ENCODE measurements at places on chromosomes 5 and 9. TPM values are rescaled to one million over a fixed set of nuclear protein-coding genes. Genes with fewer than 3 reads are reported as not detected.

ADAMTSL1 gene
- total RNA-seq = 7.5 TPM

- no peaks in the 10 kb centered on the region for H3K4me1 ChIP-seq
- no peak overlapping the region for H3K4me3 ChIP-seq
- H3K27ac ChIP-seq = no peak overlapping the region
These were observed 22.0 kb upstream of the SLC46A2 start for GRCh38 chr9:112912636-112913035.

GRCh38 chr5:56735849-56736641 lies 79.3 kb upstream of the MAP3K1 start:
- H3K4me1 ChIP-seq = no peaks in the 10 kb centered on the region
- no peaks in the 10 kb centered on the region for H3K36me3 ChIP-seq
- peak overlapping the region; percentile 29 for H3K27ac ChIP-seq
- DNase-seq = no peak
- H3K27me3 ChIP-seq = no peaks in the 10 kb centered on the region
- H3K4me3 ChIP-seq = no peak overlapping the region

GRCh38 chr9:137347928-137348327 lies 45.9 kb upstream of the NRARP start:
- no peaks in the 10 kb centered on the region for H3K4me1 ChIP-seq
- H3K27me3 ChIP-seq = no peaks in the 10 kb centered on the region

HAVCR2 gene
- total RNA-seq = 10.8 TPM

DNA sequence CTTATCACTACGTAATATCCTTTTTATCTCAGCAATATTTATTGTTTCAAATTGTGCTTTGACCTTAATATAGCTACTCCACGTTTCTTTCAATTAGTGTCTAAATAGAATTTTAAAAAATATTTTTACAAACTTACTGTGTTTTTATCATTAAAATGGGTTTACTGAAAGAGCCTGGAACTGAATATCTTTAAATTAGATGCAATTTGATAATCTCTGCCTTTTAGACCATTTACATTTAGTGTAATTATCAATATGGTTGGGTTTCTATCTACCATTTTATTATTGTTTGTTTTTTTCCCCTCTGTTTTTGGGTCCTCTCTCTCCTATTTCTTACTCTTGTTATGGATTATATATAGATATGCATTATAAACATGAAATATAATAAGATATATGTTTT lies 327.8 kb downstream of the IRX2 start:
- no peak overlapping the region for H3K27ac ChIP-seq
- no peaks in the 10 kb centered on the region for H3K4me1 ChIP-seq
- no peaks in the 10 kb centered on the region for H3K36me3 ChIP-seq
- no peak for DNase-seq
- no peaks in the 10 kb centered on the region for H3K27me3 ChIP-seq

DNA sequence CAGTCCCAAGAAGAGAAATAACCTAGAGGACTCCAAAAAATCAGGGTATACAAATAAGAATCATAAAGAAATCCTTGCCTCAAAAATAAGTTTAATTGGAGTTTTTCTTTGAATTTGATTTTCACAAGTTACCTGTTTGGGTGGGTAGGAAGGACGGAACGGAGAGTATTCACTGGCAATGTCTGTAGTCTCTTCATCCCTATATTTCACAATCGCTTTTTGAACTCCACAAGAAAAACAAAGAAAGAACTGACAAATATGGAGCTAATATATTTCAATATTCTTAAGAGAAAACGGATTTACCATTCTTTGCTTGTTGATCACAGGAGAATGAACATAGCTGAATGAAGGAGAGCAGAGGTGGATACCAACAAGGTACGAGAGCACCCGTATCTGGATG lies 30.1 kb downstream of the MTMR12 start:
- no peaks in the 10 kb centered on the region for H3K27me3 ChIP-seq
- no peak overlapping the region for H3K4me3 ChIP-seq
- H3K4me1 ChIP-seq = no peaks in the 10 kb centered on the region
- no peak for DNase-seq

DNA sequence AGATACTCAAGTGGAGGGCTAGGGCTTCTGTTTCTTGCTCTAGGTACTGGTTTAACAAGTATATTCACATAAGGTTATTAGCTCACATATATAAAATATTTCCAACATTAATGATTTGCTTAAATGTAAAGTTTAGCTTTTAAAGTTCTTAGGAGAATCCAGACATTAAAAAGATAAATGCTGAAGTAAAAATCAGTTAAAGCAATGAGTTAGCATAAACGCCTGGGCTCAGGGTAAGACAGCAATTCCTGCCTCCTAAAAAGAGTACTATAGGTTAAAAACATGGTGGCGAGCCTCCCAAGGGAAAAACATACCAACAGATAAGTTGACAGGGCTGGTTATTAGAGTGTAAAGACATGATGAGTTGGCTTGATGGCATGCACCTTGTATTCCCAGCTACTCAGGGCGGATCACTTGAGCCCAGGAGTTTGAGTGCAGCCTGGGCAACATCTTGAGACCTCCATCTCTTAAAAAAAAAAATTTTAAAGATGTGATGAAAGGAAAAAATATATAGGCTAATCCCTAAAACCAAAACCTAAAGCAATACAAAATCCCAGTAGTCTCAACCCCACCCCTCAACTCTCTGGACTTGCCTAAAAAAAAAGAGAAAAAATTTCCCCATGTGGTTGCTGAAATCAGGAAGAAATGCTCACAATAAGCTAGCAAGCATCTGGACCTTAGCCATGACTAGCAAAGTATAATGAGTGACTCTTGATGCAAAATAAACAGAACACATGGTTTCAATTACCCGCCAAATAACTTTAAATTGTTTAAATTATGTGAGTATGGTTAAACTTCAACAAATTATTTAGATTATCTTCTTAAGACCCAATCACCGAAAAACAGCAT lies 3.6 kb downstream of the GOLPH3 start:
- no peaks in the 10 kb centered on the region for H3K27me3 ChIP-seq
- DNase-seq = no peak
- H3K36me3 ChIP-seq = no peaks in the 10 kb centered on the region
- no peak overlapping the region for H3K4me3 ChIP-seq

DNA sequence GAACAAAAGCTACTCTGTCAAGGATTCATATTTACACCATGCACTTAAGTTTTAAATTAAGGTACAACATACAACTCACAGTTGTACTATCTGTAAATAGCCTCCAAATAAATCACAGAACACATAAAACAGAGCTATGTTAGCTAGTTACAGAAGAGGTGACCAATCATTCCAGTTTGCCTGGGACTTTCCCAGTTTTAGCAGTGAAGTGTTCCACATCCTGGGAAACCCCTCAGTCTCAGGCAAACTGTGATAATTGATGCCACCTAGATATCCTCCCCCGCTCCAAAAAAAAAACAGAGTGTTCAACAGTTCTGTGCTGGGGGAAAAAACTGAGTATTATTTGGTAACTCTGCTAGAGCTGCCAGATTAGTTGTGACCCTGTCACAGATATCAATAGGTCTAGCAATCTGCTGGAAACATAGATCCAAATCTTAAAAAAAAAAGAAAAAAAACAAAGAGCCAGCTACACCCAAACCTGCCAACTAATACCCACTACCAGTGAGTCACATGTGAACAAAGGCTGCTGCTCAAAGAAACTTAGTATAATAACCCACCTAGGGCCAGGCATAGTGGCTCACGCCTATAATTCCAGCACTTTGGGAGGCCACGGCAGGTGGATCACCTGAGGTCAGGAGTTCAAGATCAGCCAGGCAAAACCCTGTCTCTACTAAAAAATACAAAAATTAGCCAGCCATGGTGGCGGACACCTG lies 5.7 kb downstream of the TBCA start:
- no peak overlapping the region for H3K27ac ChIP-seq
- H3K4me3 ChIP-seq = no peak overlapping the region
- H3K27me3 ChIP-seq = no peaks in the 10 kb centered on the region

IFNA2 gene
- total RNA-seq = not detected

- H3K27me3 ChIP-seq = no peaks in the 10 kb centered on the region
- no peaks in the 10 kb centered on the region for H3K4me1 ChIP-seq
- DNase-seq = no peak
- H3K36me3 ChIP-seq = no peaks in the 10 kb centered on the region
These were observed 51.5 kb downstream of the KLF9 start for GRCh38 chr9:70362952-70363351.

DNA sequence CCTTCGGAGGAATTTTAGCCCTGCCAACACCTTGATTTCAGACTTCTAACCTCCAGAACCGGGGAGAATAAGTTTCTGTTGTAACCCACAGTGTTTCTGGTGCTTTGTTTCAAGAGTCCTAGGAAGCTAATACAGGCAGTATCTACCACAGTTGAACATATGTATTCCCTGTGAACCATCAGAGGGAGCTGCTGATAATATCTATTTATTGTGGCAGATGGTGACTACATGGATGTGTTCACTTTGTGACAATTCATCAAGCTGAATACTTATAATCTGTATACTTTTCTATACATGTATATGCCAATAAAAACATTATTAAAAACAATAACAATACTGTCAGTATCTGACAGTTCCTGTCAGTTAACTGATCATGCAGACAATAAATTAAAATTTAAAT lies 137.2 kb upstream of the GNA14 start:
- H3K36me3 ChIP-seq = no peaks in the 10 kb centered on the region
- no peak overlapping the region for H3K27ac ChIP-seq
- no peak for DNase-seq
- H3K4me1 ChIP-seq = no peaks in the 10 kb centered on the region

CDC20B gene
- not detected for total RNA-seq

GRCh38 chr5:178462816-178463215 lies 127.4 kb downstream of the COL23A1 start:
- no peak for DNase-seq
- no peaks in the 10 kb centered on the region for H3K27me3 ChIP-seq
- no peak overlapping the region for H3K27ac ChIP-seq
- no peaks in the 10 kb centered on the region for H3K36me3 ChIP-seq

SPTLC1 gene
- 109 TPM for total RNA-seq

GRCh38 chr9:125631391-125632085 lies 75.5 kb downstream of the MAPKAP1 start:
- DNase-seq = no peak
- H3K27ac ChIP-seq = no peak overlapping the region
- no peak overlapping the region for H3K4me3 ChIP-seq
- no peaks in the 10 kb centered on the region for H3K4me1 ChIP-seq
- no peaks in the 10 kb centered on the region for H3K36me3 ChIP-seq
- no peaks in the 10 kb centered on the region for H3K27me3 ChIP-seq

- H3K4me1 ChIP-seq = no peaks in the 10 kb centered on the region
- no peak overlapping the region for H3K27ac ChIP-seq
- DNase-seq = no peak
- peaks cover 25% of the 10 kb centered on the region for H3K27me3 ChIP-seq
- no peaks in the 10 kb centered on the region for H3K36me3 ChIP-seq
These were observed 2.1 kb downstream of the LCN15 start for GRCh38 chr9:136762221-136762691.

- H3K27ac ChIP-seq = no peak overlapping the region
- H3K27me3 ChIP-seq = no peaks in the 10 kb centered on the region
- no peak for DNase-seq
- H3K4me1 ChIP-seq = no peaks in the 10 kb centered on the region
These were observed 107.7 kb upstream of the CTSL start for GRCh38 chr9:87618226-87618625.

DNA sequence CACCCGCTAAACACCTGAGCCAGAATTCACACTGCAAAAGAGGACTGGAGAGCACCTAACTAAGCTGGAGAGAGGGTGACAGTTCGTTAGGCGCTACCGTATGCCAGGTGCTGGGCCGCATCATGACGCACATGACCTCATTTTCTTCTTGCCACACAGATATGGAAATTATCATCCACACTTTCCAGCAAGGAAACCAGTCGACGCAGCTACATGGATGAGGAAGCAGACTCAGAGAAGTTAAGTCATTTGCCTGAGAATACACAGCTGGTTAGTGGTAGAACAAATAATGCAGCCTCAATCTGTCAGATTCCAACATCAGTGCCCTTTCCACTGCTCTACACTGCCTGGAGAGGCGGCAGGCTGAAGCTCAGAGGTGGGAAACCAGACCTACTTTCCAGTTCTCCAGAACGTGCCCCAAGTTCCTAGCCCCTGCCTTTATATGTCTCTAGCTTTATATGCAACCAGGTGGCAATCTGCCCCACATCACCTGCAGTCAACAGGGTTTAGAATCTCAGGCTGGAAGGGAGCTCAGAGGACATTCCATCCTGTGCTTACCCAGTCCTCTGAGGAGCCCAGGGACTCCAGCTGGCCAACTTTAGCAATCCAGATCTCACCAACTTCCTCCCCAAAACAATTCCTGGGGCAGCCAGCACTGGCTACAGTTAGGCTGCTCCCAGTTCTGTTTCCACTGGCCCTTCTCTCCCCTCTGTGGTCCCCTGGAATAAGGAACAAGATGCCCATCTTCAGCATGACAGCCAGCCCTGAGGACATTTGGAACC lies 8.8 kb downstream of the TNIP1 start:
- no peak for DNase-seq
- no peak overlapping the region for H3K4me3 ChIP-seq
- H3K4me1 ChIP-seq = no peaks in the 10 kb centered on the region
- H3K36me3 ChIP-seq = no peaks in the 10 kb centered on the region
- no peak overlapping the region for H3K27ac ChIP-seq

FOXD4L5 gene
- not detected for total RNA-seq

DNA sequence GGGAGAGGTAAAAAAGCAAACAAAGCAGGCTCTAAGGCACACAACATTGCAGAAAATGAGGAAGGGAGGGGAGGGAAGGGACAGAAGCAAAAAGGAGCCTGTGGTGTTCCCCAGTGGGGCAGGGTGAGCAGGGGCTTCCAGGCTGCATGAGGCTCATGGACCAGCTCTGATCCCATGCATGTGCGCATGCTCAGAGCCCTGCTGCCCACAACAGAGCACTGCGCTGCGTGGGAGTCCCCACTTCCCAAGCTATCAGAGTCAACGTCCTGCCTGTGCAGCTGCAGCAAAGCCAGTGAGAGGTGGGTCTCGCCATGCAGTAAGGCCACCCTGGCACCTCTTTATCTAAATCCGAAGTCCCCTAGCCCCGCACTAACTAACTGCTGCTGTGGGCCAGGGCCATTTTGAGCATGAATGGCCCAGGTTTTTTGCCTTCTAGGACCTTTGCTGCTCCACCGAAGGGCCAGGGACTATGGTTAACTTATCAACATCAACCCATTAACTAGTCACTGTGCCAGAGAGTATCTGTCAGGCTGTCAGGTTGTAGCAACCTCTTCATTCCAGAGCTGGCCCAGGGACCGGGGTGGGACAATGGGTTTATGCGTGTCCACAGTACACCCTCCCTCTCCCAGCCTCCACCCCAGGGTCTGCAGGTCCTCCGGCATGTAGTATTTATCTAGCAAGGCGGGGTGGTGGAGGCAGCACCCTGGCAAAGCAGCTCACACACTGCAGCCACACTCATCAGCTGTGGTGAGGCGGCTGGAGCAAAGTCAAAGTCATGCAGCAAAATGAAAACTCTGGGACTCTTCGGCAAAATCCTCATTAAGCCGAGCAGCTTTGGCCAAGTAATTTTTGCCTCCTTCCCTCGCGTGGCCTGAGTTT lies 123.6 kb downstream of the SAXO1 start:
- H3K4me1 ChIP-seq = no peaks in the 10 kb centered on the region
- no peaks in the 10 kb centered on the region for H3K27me3 ChIP-seq
- no peak for DNase-seq
- H3K4me3 ChIP-seq = no peak overlapping the region

DNA sequence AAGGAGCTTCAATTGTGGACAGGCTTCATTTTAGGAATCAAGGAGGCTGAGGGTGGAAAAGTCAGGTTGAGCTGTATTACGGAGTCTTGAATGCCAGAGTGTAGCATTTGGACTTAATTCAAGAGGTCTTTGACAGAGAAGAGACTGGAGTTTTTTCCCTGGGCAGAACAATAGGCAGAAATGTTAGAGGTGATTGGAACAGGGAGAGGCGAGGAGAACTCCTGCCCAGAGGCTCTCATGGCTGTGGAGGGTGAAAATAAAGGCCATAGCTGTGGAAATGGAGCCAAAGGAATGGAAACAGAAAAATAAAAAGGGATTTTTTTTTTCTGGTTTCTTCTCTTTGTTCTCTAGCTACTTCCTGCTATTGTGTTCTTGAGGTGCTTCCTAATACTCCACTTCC lies 3.7 kb upstream of the IFNB1 start:
- H3K27ac ChIP-seq = no peak overlapping the region
- no peaks in the 10 kb centered on the region for H3K36me3 ChIP-seq
- DNase-seq = no peak
- H3K27me3 ChIP-seq = no peaks in the 10 kb centered on the region
- no peaks in the 10 kb centered on the region for H3K4me1 ChIP-seq
